ENCODE measurements at places on chromosomes 12 and 14.

GRCh38 chr12:109815757-109816617 lies 17.2 kb downstream of the TRPV4 start:
- no peak for DNase-seq

DNA sequence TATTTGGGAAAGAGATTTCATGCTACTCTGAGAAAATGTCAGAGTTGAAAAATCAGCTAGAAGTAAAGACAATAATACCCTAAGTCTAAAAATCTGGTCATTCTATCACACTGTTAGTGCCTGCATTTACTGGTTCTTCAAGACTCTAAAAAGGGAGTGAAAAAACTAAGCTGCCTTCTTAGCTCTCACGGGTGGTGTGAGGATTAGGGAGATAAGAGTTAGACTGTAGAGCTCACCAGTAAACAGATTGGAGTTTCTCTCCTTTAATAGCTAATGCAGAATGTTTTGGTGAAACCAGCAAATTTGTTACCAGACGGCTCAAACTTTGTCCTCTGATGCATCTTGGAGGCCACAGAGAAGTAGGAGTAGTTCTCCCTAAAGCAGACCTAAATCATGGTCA lies 135.0 kb upstream of the OTX2 start:
- no peak for DNase-seq

GRCh38 chr12:54997929-54998522 lies 13.5 kb upstream of the TESPA1 start:
- no peak for DNase-seq

GRCh38 chr12:92341065-92341668 lies 195.5 kb upstream of the BTG1 start:
- no peak for DNase-seq

DNA sequence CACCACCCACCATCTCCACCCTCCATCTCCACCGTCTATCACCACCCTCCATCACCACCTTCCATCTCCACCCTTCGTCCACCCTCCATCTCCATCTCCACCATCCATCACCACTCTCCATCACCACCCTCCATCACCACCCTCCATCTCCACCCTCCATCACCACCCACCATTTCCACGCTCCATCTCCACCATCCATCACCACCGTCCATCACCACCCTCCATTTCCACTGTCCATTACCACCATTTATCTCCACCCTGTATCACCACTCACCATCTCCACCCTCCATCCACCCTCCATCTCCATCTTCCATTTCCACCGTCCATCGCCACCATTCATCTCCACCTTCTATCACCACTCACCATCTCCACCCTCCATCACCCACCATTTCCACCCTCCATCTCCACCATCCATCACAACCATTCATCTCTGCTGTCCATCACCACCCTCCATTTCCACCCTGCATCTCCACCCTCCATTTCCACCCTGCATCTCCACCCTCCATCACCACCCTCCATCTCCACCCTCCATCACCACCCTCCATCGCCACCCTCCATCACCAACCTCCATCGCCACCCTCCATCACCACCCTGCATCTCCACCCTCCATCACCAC lies 6.1 kb upstream of the CEP170B start:
- no peak for DNase-seq

DNA sequence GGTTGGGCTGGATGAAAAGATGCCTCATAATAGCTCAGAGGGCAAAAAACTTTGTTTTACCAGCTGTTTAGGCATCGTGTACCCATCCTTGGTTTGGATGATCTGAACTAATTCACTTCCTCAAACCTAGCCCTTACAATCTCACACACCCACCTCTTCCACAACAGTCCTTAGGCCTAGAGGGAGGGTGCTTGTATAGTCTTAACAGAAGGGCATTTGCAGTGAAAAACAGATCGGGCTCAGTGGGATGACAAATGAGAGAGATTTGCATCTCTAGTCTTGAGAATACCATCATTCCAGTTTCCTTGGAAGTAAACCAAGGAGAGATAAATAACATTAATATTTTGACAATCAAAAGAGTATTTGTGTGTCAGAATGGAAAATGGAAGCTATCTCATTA lies 11.0 kb downstream of the SLCO1A2 start:
- no peak for DNase-seq

DNA sequence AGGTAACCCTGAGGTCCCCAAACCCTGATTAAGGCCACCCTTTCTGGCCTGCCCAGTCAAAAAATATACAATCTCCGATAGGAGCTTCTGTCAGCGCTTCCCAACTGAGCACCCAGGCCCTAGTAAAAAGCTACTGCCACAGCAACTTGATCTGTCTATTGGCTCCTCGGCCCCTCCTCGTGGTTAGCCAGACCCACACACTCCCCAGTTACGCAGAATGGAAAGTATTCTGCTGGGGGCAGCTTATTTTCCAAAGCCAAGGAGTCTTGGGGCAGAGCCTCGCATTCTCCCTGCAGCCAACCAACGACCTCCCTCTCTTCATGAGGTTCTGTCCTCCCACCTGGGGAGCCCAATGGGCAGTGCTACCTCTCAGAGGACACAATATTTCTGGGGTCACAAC lies 32.1 kb downstream of the FMNL3 start:
- no peak for DNase-seq

DNA sequence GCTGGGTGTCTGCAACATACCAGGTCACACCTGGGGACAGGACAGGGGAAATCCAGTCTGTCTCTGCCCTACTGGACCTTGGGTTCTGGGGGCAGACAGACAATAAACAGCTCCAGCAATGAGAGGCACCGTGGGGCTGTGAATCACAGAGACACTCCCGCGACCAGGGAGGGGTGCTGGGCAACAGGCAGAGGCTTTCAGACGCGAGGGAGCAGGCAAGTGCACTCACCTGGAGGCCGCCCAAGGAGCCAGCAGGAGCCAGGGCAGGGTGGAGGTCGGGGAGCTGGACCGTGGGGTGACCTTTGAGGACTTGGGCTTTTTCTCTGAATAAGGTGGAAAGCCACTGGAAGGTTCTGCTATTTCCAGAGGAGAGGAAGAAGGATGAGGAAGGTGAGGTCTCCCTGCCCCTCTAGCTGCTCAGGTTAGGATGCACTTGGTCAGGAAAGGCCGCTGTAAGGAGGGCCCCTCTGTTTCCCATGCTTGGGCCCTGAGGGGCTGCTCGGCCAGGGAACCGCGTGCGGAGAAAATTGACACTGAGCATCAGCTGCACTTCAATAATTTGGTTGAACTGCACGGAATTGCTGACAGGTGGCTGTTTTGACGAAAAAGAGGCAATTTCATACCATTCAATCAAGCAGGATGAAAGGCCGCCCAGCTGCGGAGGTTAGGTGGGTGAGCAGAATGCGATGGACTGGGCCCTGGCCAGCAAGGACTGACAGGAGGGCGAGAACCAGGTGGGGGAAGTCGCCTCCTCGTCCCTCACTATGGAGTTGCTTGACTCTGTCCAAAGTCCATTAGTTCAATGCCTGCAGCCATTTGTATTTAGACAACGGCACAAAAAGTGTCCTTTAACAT lies 42.2 kb downstream of the JAG2 start:
- DNase-seq, result no peak

- peak; percentile 85 for DNase-seq
Observed at GRCh38 chr12:42119085-42119633, 25.5 kb downstream of the GXYLT1 start.

All from fibroblast of skin of right quadriceps (primary cell).